WERI-Rb-1 (cell line): ENCODE measurements at places on chromosomes 3 and 15.
A peak's percentile ranks its signal among the peaks of the same experiment; 100 is the strongest.

DNA sequence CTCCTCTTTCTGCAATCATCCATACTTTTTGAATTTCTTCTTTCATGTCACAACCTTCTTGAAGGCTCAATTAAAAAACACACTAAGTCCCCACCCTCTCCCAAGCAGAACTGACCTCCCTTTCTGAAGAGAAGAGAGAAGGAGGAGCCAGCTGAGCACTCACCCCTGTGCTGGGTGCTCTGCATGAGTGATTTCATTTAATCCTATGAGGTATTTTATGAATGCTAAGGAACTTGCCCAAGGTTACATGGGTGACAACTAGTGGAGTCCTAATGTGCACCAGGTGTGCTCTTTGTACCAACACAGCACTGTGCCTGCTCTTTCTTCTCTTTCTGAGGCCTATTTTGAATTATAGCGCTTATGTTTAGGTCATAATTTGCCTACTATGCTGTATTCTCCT, 135.6 kb downstream of the DUT start:
- DNase-seq, result no peak

GRCh38 chr15:32733281-32733680, 15.5 kb downstream of the GREM1 start:
- DNase-seq, result no peak

GRCh38 chr3:123778991-123779622, 105.0 kb downstream of the MYLK start:
- peak; percentile 28 for DNase-seq

- DNase-seq, result no peak
Observed at GRCh38 chr3:70554170-70554569, 241.7 kb upstream of the MDFIC2 start.

- no peak for DNase-seq
Observed at GRCh38 chr15:39495871-39496840, 84.7 kb upstream of the THBS1 start.

DNA sequence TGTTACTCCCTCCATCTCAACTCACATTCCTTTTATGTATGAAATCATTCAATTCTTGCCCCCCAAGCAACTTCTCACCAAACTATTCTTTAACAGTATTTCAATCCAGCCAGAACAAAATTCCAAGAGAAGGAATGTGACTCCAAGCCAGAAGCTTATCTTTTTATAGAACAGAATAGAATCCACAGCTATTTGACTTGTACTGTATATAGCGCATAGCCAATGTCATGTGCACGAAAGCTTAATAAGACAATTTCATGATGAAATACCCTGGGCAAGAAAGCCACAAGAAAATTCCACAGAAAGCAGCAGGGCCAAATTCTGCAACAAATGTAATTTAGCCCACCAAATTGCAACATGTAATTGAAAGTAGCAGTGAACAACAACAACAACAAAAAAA, 127.6 kb upstream of the UBE2E2 start:
- no peak for DNase-seq

DNA sequence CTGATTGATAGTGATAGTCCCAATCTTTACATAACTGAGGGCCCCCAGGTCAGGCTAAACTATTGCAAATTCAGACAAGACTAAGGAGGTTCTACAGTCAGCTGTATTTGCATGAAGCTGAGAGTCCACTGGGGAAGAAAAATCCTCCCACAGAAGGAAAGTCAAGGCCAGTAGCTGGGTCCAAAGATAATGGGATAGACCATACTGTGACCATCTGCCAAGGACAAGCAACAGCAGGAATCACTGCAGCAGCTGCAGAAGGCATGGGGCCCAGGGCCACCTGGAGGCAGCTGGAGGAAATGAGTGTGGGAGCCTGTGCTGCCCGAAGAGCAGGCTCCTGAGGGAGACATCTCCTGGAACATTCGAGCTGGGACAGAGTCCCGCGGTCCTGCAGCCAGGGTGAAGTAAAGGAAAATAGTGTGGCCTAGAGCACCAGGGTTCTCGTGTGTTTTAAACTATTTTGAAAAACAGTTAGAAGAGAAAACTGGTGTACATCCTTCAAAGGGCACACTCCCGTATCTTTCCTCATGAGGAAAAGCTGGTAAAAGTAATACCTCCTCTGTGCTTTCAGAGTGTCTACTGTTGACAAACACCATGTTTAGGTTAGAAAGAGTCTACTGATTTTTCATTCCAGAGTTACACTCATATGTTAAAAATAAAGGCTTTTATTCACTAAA, 13.2 kb upstream of the TMEM212 start:
- DNase-seq, result peak; percentile 88

DNA sequence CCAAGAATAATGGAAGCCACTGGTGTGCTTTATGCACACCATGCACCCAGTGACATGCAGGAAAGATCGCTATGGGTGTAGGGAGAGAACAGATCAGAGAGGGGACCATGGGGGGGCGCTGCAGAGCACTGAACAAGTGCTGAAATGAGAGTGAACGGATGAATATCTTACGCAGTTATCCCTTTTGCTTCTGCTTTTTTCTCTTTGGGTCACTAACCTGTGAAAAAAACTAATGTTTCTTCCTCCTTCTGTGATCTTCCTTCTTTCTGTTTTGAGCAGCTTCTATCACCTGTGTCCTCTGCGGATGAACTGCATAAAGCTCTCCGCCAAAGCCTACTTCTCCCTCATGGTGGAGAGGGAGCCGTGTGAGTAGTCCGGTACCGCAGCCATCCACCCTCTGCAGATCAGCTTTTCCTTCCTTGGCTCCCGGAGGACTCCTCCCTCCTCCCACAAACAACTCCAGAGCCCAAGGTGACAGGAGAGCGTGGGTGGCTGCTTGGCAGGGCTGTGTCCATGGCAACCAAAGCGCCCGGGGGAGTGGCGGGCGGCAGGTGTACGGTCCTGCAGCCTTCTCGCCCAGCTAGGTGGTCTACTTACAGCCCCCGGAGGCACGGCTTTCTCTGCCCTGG, 106.2 kb downstream of the DGKG start:
- peak; percentile 33 for DNase-seq

- no peak for DNase-seq
Observed at GRCh38 chr15:85706779-85707518, 87.8 kb downstream of the KLHL25 start.

DNA sequence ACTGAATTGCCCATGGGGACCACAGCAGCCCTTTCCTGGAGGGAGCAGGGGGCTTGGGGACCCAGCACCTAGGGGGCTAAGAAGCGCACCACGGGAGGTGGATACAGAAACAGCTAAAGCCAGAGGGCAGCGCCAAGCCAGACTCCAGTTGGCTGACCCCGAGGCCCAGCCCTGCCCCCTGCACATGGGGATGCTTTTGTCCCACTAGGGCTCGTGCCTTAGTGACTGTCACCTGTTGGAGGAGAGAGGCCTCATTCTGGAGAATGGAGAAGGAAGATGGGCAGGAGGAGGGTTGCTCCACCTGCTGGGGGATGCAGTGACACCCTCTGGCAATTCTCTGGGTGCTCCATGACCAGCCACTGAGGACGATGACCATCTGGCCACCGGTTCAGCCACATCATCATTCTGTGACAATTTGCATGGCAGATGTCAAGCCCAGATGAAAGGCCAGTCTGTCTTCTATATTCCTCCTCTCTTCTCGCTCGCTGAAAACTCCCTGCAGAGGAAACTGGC, 167.8 kb upstream of the TLE3 start:
- peak; percentile 68 for DNase-seq

DNA sequence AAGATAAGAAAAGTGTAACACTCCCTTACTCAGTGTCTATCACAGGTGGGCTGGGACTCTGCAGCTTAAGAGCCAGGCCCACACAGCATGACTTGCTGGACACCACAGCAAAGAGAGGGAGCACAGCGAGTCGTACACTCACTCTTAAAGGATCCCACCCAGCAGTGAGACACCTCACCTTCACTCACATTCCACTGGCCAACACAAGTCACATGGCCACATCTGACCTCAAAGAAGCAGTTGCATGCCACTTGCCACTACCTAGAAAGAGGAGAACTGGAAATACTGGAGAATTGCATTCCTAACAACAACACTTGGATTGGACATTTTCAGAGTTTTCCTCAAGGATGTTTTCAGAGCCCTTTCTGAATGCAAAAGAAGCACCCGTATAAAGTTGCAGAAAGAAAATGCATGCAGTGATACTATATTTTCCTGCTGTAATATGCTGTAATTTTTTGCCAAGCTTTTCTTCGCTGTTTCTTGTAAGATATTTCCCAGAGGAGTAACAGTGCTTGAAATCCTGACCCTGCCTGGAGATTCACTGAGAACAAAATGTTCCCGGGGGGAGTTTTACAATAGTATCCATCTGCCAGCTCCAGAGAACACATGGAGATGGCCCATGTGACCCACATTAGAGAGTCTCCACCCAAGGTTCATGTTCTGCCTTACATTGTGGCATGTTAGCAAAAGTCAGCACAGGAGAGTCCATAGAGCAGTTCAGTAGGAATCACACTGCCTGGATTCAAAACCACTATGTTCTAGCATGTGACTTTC, 42.2 kb downstream of the TRIM42 start:
- no peak for DNase-seq

- DNase-seq, result no peak
Observed at GRCh38 chr3:132236701-132237651, 80.2 kb upstream of the ACP3 start.

DNA sequence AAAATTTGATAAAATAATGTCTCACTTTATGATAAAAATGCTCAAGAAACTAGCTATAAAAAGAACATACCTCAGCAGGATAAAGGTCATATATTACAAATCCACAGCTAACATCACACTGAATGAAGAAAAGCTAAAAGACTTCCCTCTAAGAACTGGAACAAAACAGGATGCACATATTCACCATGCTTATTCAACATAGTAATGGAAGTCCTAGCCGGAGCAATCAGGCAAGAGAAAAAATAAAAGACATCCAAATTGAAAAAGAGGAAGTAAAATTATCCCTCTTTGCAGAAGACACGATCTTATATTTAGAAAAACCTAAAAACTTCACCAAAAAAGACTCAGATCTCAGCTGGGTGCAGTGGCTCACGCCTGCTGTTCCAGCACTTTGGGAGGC, 34.0 kb downstream of the SENP7 start:
- no peak for DNase-seq

GRCh38 chr3:34727700-34728099, 911.6 kb upstream of the ARPP21 start:
- DNase-seq, result no peak

DNA sequence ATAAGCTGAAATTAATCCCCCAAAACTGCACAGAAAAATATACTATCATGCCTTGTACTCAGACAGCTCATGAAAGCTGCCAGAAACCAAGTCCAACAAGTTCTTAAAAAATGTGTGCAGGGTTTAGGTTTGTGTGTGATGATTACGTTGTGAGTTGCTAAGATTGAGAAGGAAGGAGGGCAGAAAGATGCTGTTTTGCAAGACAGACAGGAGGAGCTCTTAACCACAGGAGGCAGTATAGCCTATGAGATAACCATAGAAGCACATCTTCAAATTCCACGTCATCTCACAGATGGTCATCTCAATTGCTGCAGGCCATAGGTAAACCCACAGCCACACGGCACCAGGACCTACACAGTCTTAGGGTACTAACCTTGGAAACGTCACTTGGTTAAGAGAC, 191.9 kb downstream of the STT3B start:
- DNase-seq, result no peak

DNA sequence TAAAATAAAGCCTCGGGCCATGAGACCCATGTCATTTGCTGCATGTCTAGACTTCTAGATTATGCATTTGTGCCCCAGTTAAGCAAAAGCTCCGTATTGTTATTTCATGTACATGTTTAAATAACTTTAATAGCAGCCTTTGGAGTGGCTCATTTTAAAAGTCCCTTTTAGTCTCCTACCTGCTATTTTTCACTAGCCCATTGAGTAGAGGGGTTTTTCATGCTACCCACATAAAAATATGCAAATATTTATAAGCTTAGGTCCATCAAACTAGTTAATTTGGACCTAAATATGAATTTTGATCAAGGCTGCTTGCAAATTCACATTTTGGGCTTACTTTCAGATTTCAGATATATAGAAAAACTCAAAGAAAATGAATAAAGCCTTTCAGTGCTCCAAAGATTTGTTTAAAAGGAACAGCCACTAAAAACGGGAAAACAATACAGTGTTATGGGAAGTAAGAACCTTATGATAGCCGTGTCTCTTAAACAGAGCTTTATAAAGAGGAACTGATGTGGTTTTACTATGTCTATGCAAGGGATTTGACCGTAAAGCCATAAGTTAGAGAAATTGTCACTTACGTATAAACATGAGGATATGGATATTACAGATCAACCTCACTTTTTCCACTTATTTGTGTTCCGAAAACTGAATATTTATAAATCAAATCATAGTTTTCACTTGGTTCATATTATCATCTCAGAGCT, 30.0 kb downstream of the FILIP1L start:
- DNase-seq, result no peak

DNA sequence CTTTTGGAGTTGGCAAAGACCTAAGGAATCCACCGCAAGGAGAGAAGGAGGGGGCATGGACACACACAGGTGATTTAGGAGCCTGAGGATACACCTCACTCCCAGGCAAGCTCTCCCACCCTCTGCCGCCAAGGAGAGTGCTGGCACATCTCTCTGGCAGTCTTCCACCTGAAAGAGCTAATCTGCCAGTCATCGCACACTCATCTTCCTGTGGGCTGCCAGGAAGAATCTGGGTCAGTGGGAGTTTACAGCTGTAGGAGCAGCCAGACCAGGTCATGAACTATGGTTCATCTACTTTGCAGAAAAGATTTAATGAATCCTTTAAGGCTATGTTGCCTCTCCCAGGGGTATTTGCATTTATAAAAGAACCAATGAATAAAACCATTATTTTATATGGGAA, 170.6 kb upstream of the TSC22D2 start:
- DNase-seq, result no peak

DNA sequence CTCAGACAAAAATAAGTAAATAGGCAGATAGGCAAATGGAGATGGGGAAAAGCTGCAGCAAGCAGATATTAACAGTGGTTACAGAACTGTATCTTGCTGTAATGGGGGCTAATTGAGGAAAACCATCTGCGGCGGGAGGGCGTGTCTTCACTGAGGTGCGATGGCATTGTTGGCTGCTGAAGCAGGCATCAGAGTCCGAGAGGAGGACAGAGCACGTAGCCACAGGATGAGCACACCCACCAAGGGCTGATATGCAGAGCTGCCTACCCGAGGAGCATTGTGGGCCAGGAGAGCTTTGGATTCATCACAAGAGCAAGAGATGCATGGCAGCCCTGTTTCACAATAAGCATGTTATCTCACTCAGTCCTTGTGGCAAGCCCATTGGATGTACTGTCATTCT, 30.4 kb downstream of the CHRNA7 start:
- no peak for DNase-seq

GRCh38 chr15:59996298-59997041, 7.6 kb upstream of the FOXB1 start:
- no peak for DNase-seq
